ENCODE measurements at places on chromosomes 4 and X. TPM values are rescaled to one million over a fixed set of nuclear protein-coding genes. Genes with fewer than 3 reads are reported as not detected.

Gene TMEM150C
- 6.9 TPM for total RNA-seq

Gene CENPI
- 1.4 TPM for total RNA-seq

Gene GRIA3
- total RNA-seq = 0.47 TPM

Gene PPARGC1A
- total RNA-seq = 10.5 TPM

Gene CENPVL3
- total RNA-seq = not detected

Gene PPP2R2C
- not detected for total RNA-seq

Gene MXRA5
- 7.0 TPM for total RNA-seq

Gene SYTL5
- 1.6 TPM for total RNA-seq

Gene CPLX1
- total RNA-seq = 3.9 TPM

Gene FGF5
- total RNA-seq = not detected

Gene PRRG3
- 1.1 TPM for total RNA-seq

Gene NUDT11
- 0.53 TPM for total RNA-seq

Gene STPG2
- 1.1 TPM for total RNA-seq

Gene CCNQ
- 17.0 TPM for total RNA-seq

Gene ITM2A
- total RNA-seq = 58.5 TPM

Gene SERTM2
- 0.09 TPM for total RNA-seq

Gene CXXC4
- total RNA-seq = 1.9 TPM

Gene PCDH7
- 4.7 TPM for total RNA-seq

Gene GPR34
- 33.6 TPM for total RNA-seq

Gene FTHL17
- total RNA-seq = not detected

Gene CLDN24
- not detected for total RNA-seq

Gene TMEM47
- 24.8 TPM for total RNA-seq

Gene RAB40AL
- total RNA-seq = 1.6 TPM

Gene HMGN5
- total RNA-seq = 2.9 TPM

Gene VCX2
- not detected for total RNA-seq

Gene TCEAL2
- 1.9 TPM for total RNA-seq
